Uterus (tissue), 4 donors: ENCODE measurements at places on chromosomes 3 and 15.

DNA sequence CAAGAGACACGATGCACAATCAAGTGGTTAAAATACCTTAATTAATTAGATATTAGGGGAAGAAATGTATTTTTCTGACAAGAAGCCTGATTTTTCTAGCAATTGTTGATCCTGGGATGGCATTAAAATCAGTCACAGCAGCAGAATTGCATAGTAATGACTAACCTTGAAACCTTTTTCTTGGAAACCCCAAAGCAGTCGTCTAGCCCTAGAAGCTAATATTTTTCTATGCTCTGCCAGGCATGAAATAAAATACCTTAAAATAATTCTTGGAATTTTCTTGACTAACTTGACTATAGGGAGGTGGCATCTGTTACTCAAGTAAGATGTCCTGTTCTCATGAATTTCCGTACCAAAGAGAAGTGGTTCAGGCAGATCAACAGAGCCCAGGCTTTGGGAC is 204.1 kb downstream of the THRB start:
- H3K4me3 ChIP-seq, result no peak overlapping the region
- H3K4me1 ChIP-seq, result no peaks in the 10 kb centered on the region
- H3K27ac ChIP-seq, result no peak overlapping the region
- H3K27me3 ChIP-seq, result no peaks in the 10 kb centered on the region
- H3K36me3 ChIP-seq, result no peaks in the 10 kb centered on the region

DNA sequence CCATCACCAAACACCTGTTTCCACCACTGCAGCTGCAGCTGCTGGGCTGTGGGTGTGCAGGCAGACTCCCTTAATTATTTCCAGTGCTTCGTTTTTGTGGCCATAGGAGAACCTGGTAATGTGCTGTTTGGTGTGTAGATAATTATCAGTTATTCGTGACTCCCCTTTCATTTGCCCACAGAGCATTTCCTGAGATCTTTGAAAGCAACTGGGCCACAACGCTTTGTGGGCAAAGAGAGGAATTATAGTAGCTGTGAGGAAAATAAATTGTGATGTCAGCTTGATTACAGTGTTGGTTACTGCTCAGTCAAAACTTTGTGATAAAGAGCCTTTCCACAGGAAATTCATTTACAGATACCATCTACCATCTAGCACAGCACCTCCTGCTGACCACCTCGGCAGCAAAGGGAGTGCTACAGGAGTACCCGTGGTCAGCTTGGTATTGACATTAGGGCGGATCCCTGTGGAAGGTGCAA is 193.3 kb upstream of the SLCO3A1 start:
- H3K4me3 ChIP-seq, result no peak overlapping the region
- no peak for DNase-seq
- no peaks in the 10 kb centered on the region for H3K36me3 ChIP-seq
- H3K27ac ChIP-seq, result no peak overlapping the region
- H3K4me1 ChIP-seq, result no peaks in the 10 kb centered on the region

DNA sequence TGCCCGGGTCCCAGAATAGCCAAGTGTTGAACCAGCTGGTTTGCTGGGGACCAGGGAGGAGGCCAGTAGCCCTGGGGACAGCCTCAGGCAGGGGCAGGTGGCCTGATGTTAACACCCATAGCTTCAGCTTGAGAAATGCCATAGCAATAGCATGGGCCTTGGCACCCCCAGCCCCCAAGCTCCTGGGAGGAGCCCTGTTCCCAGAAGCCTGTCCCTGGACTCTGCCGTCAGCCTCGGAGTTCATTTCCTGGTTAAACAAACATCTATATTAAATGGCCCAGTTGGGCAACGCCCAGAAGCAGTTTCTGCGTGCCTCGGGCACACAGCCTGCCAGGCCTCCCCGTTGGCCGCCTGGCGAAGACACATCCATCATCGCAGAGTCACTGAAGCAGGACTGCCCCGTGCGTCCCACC is 58.2 kb downstream of the FGD5 start:
- no peaks in the 10 kb centered on the region for H3K27me3 ChIP-seq
- peak; percentile 69 for DNase-seq

DNA sequence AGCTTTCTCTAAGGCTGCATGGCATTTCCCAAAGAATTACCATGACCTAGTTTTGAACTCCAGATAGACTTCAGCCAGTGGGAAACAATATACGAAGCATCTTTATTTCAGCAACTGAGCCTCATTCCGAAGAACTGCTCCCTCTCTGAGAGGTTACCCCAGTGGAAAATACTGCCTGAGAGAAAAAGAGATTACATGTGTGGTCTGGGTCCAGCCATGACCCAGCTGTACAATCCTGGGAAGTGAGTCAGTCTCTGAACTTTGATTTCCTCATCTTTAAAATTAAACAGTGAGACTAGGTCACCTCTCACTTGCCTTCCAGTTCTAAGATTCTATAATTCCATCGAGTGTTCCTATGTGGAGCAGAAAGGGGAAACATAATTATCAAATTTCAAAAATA is 42.4 kb downstream of the TNIK start:
- H3K36me3 ChIP-seq, result no peaks in the 10 kb centered on the region
- H3K27me3 ChIP-seq, result no peaks in the 10 kb centered on the region
- DNase-seq, result no peak
- no peak overlapping the region for H3K4me3 ChIP-seq

DNA sequence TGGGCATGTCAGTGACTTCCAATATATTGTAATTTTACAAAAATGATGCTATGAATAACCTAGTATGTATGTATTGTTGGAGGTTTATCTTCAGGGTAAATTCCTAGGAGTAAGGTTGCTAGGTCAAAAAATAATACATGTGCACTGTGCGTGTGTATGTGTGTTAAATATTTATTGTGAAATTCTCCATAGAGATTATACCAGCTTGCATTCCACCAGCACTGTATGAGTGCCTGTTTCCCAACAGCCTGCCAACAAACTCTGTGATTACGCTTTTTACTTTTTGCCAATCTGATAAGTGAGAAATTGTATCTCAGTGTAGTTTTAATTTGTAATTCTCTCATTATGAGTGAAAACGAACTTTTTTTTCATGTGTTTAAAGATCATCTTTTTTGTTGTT is 12.6 kb upstream of the IGF2BP2 start:
- H3K4me1 ChIP-seq, result no peaks in the 10 kb centered on the region
- H3K27me3 ChIP-seq, result no peaks in the 10 kb centered on the region
- no peak overlapping the region for H3K27ac ChIP-seq
- no peak overlapping the region for H3K4me3 ChIP-seq
- no peaks in the 10 kb centered on the region for H3K36me3 ChIP-seq

DNA sequence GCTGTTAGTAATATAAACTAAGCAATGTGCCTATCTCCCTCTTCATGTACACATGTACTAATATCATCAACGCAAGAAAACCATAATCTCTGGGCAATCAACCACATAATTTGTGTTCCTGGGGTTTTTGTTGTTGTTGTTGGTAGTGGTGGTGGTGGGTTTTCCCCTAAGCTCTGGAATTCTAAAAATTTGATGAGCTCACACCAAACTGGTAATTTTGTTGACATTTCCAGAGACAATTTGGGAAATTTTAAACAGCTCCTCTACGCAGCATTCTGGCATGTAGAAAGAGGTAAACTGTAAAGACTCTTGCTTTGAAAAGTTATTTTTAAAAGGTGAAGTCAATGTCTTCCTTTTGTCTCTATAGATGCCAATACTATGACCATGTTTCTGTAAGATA is 126.7 kb downstream of the IGSF11 start:
- H3K4me1 ChIP-seq, result no peaks in the 10 kb centered on the region
- H3K4me3 ChIP-seq, result no peak overlapping the region
- no peak for DNase-seq
- no peaks in the 10 kb centered on the region for H3K27me3 ChIP-seq
- no peaks in the 10 kb centered on the region for H3K36me3 ChIP-seq

DNA sequence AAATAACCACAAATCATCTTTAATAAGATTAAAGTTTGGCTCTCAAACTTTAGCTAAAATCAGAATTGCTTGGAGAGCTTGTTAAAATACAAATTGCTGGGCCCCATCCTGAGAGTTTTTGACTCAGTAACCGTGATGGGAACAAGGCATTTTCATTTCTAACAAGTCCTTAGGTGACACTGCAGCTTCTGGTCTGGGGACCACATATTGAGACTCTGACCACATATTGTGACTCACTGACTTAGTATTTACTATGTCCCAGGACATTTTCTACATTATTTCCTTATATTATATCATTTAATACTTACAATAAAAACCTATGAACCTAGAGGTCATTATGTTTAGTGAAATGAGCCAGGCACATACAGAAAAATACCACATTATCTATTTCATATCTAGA is 164.5 kb downstream of the ZMAT3 start:
- H3K27me3 ChIP-seq, result no peaks in the 10 kb centered on the region
- DNase-seq, result no peak
- H3K27ac ChIP-seq, result no peak overlapping the region
- H3K36me3 ChIP-seq, result no peaks in the 10 kb centered on the region
